ENCODE measurements at places on chromosomes 12 and 14. TPM values are rescaled to one million over a fixed set of nuclear protein-coding genes. Genes with fewer than 3 reads are reported as not detected.

Gene LBHD2
- not detected for total RNA-seq

Gene CISTR
- not detected for total RNA-seq

Gene CLECL1
- 2.8 TPM for total RNA-seq

Gene DLK1
- total RNA-seq, result not detected

Gene ASIC1
- not detected for total RNA-seq

Gene ADAM20
- 0.78 TPM for total RNA-seq

Gene ASPG
- total RNA-seq, result not detected

Gene STYK1
- total RNA-seq, result 30.3 TPM

Gene SLC17A8
- total RNA-seq, result not detected

Gene INHBC
- not detected for total RNA-seq

Gene GPRC5D
- total RNA-seq, result not detected

Gene HNF1A
- total RNA-seq, result not detected

Gene KRT6A
- total RNA-seq, result not detected

Gene RFLNA
- total RNA-seq, result not detected

Gene SRGAP1
- 1.0 TPM for total RNA-seq

Gene FOXJ2
- 17.2 TPM for total RNA-seq

Gene KSR2
- total RNA-seq, result not detected

Gene GLRX5
- total RNA-seq, result 35.5 TPM

Gene TAMALIN
- total RNA-seq, result 5.4 TPM

Gene TSPAN8
- not detected for total RNA-seq

Gene CAPS2
- 3.8 TPM for total RNA-seq

Gene CACNA2D4
- 4.5 TPM for total RNA-seq

Gene SLC5A8
- not detected for total RNA-seq

Gene SLCO1A2
- total RNA-seq, result not detected

Gene MANSC4
- not detected for total RNA-seq

Gene B4GALNT3
- total RNA-seq, result 14.1 TPM

Gene RFX4
- not detected for total RNA-seq

Gene OSGEP
- 78.0 TPM for total RNA-seq

Gene ACOT6
- not detected for total RNA-seq
